ENCODE measurements at places on chromosomes 7 and 10.

DNA sequence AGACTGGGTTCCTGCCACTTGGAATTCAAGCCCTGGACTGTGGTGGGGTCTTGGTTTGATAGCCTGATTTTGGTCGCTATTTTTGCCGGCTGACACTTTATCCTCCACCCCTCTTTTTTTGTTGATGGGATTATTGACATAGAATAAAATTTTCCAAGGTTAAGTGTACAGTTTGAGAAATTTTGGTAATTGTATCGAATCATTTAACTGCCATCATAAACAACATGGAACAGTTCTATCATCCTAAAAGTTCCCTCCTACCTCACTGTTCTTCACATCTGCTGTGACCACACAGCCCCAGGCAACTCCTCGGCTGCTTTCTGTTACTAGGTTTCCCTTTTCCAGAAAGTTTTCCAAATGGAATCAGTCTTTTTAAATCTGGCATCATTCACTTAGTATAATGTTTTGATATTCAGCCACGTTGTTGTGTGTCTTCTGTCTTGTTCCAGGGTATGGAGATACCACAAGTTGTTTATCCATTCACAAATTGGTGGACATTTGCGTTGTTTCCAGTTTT is 50.6 kb upstream of the STEAP1B start:
- DNase-seq, result no peak

DNA sequence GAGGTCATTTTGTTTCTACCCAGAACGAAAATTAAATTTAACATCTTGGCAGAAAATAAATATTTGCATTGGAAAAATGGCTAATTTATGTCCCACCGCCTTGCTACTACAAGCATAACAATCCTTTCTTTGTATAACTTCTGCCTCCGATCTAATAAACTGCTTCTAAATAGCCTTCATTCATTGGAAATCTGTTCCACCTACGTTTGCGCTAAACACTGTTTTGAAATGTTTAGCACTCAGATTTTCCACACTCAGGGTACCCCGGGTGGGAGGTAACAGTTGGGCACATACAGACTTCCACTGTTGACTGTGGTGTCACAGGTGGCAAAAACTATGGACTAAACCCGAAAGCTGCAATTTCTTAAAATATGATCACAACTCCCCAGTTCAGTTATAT is 96.4 kb downstream of the FGFR2 start:
- no peak for DNase-seq

DNA sequence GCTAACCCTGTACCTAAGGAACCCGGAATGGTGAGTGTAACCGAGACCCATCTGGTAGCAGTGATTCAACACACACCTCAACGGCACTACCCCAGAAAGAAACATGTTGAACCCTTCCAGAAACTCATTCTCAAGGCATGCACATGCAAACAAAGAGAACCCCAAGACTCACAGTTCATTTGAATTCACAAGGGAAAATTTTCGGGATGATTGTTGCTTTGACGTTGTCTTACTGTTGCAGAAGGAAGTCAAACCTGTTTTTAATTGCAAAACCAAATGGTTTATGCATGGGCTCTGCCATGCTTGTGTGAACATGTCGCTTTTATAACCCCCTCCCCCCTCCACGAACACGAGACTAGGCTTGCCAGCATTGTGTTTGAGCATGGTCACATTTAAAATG is 539.7 kb downstream of the GATA3 start:
- no peak for DNase-seq

- no peak for DNase-seq
Observed at GRCh38 chr10:71429929-71430328, 33.2 kb downstream of the CDH23 start.

DNA sequence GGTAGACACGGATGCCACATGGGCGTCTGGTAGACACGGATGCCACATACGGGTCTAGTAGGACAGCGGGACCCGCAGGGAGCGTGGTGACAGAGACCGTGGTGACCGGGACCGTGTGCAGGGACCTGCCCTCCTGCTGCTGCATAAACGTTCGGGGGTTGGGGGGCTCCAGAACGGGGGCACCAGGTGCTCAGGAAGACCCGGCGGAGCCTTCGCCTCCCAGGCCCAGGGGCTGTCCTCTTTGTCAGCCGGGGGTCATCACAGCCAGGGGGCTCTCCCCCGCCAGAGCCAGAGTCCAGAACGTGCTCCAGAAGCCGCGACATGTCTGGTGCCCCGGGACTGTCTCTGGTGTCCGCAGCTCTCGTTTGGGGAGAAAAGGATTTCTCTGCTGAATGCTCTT is 69.2 kb upstream of the ADGRA1 start:
- DNase-seq, result no peak

DNA sequence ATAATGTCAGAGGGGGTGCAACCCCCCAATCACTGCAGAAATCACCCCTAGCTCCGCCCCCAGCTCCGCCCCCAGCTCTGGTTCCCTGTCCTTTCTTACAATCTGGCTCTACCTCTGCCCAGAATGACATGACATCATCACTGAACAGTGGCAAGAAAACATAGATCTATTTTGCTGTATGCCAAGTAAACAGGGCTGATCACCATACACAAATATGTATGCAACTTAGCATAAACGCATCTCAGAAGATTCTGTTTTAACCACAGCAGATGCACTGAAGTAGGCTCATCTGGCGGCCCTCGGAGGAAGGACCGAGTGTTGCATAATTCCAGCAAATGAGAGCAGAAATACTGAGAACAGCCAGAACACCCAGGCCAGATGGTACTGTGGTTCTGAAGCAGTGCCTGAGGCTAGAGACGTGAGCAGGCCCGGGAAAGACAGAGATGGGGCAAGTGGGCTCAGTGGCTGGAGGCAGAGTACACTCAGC is 293.3 kb upstream of the KLF14 start:
- no peak for DNase-seq

- DNase-seq, result no peak
Observed at GRCh38 chr10:126290232-126290631, 98.0 kb downstream of the ADAM12 start.

DNA sequence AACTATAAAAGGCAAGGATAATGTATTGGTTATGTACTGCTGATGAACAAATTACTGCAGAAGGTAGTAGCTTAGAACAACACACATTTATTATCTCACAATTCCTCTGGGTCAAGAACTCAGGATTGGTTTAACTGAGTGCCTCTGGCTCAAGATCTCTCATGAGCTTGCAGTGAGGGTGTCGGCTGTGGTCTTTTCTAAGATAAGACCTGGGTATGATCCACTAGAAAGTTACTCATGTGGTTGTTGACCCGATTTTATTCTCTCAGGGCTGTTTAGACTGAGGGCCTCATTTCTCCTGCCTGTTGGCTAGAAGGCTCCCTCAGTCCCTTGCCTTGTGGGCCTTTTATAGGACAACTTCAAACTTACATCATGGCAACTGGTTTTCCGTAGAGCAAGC is 86.7 kb downstream of the VWDE start:
- no peak for DNase-seq

DNA sequence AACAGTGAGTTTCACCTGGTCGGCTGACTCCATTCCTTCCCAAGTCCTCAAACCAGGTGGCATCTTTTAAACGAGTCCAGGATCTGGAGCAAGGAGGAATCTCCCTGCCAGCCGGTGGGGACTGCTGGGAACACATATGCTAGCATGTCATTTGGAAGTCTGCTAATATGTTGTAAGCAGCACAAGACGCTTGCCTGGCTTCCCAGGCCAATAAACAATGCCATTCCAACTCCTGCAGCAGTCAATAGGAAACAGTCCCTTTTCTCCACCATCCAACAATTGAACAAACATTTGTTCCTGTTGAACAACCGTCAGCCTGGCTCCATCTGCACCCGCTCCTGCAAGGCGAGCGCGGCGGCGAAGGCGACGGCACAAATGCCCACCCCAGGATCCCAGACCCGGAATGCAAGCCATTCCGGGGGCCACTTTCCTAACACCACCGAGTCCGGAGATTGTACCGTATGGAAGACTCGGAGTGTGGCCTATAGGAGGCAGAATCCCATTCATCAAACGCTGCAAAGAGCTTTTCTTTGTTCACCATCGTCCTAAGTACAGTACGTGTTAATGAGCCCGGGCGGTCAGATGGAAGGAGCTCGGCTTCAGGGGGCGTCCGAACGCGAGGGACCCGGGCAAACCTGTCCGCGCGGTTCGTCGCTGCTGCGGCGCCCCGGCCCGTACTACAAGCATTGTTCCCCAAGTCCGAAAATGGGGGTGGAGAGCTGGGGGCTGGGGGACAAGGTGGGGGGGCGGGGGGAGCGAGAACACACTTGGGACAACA is 1.6 kb downstream of the FAM53B start:
- DNase-seq, result no peak

GRCh38 chr10:11743461-11744338 is 1.5 kb downstream of the ECHDC3 start:
- DNase-seq, result no peak

- no peak for DNase-seq
Observed at GRCh38 chr10:5441106-5441505, 28.7 kb downstream of the NET1 start.

DNA sequence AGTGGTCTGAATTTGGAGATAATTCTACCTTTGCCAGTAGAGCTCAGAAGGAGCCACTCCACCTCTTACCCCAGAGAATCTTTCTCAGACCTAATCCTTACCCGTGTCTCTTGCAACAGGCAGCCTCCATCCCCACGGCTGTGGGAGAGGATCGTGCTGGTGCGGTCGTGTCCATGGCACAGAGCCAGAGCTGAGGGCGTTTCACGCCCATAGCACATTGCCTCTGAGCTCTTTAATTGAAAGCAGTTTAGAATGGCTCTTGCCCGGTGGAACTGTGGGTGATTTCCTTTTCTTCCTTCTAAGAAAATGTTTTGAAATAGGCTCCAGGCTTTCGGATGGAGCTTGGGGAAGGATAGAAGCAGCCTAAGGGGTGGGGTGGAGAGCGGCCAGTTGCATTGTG is 41.5 kb downstream of the PRF1 start:
- DNase-seq, result no peak

GRCh38 chr10:133358162-133358924 is 524 bp upstream of the FUOM start:
- no peak for DNase-seq

GRCh38 chr10:14688606-14689005 is 86.1 kb downstream of the FAM107B start:
- DNase-seq, result no peak

- no peak for DNase-seq
Observed at GRCh38 chr7:44760034-44760580, 11.5 kb downstream of the ZMIZ2 start.

GRCh38 chr7:76011442-76011861 is 17.1 kb upstream of the TMEM120A start:
- DNase-seq, result no peak

DNA sequence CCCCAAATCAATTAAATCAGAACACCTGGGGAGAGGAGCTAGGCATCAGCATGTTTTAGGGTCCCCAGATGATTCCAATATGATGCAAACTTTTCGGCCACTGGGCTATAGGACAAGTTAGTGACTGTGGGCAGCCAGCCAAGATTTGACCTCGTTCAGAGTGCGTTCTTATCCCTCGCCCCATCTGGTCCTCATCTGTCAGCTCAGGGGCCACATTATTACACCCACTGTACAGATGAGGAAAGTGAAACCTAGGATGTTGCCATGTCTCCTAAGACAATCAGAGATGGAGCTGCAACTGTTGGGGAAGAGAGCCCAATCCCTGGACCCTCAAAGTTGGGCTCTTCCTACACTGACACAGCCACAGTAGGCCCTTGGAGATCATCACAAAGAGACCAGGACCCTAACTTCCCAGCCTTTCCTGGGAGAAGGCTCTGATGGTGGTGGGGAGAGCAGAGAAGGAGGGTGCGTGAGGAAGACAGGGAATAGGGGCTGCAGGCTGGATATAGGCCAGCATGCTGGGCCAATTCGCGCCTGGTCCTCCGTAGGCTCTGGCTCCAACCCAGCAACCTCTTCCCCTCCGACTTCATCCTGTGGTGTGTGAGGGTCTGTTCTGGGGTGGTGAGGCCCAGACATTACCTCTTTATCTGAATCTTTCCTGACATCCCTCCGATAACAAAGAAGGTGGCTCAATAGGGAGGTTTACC is 109.4 kb upstream of the ZMIZ1 start:
- no peak for DNase-seq

DNA sequence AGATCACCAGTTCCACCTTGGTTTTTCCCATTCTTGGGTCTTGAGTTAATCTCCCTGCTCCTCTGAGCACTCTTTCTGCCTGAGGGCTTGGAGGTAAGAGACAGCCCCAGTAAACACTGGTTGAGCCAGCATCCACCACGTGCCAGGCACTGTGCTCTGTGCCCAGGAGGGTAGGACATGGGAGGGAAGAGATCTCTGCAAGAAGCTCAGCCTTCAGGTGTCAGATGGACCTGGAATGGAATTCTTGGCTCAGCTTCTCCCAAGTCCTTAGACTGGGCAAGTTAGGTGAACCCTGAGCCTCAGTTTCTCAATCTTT is 2.5 kb downstream of the ZYX start:
- DNase-seq, result no peak

DNA sequence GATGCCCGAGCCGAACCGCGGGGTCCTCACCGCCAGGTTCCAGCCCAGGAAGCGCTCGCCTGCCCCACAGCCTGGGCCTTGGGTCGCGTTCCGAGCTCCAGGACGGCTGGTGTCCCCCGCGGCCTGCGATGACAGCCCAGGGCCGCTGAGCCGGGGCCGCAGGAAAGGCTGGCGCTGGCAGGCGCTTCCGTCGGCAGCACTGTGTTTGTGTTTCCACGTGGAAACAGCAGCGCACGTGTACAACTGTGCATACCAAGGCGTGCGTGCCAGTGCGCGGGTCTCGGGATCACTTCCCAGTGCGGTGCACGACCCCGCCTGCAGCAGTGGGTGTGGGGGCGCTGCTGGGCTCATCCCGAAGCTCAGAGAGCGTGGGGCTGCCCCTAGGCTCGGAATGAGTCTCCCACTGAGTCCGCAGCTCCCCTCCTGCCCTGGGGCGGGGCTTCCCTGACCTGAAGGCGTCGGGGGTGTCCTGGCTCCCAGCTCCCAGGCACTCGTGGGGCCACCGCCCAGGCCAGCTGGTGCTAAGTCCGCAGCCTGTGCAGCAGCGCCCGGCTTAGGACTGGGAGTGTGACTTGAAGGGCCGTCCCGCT is 17.2 kb downstream of the AP5Z1 start:
- DNase-seq, result no peak

DNA sequence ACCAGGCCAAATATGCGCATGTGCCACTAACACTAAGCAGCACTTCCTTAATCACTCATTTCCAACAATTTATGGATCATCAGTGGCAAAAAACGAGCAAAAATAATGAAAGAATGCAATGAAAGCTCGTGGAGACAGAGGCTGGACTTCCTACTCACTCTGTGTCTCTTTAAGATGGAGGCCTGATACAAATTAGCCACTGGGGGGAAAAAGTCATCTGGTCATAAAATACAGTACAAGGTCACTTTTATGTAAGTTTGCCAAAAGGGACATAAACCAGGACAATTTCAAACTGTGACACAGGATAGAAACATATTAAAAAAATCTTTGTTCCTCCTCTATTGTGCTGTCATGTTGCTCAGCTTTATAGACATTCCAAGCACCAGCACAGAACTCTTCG is 101.7 kb downstream of the LMBR1 start:
- DNase-seq, result no peak

- no peak for DNase-seq
Observed at GRCh38 chr10:69202332-69202731, 17.8 kb upstream of the HKDC1 start.
